ENCODE measurements at places on chromosomes 12 and 14.
A peak's percentile ranks its signal among the peaks of the same experiment; 100 is the strongest.

GRCh38 chr12:67523538-67523937 lies 125.0 kb upstream of the DYRK2 start:
- no peak for DNase-seq

- no peak for DNase-seq
These were observed 115.5 kb downstream of the FUT8 start for GRCh38 chr14:65528069-65528468.

- DNase-seq, result peak; percentile 16
These were observed 16.2 kb downstream of the SLC25A29 start for GRCh38 chr14:100289916-100290606.

- DNase-seq, result no peak
These were observed 151.5 kb upstream of the MGAT4C start for GRCh38 chr12:86407620-86408208.

DNA sequence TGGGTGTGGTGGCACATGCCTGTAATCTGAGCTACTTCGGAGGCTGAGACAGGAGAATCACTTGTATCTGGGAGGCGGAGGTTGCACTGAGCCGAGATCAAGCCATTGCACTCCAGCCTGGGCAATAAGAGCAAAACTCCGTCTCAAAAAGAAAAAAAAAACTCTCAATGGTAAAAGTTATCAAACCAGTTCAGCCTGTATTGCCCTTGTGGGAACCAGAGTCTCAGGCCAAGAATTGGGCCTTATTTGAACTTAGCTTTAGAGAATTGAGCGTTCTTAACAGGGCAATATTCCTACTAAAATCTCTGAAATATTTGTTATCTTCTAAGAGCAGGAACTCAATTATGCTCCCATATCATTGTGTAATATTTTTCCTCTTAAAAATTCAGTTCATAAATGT lies 7.7 kb upstream of the MDM2 start:
- no peak for DNase-seq

DNA sequence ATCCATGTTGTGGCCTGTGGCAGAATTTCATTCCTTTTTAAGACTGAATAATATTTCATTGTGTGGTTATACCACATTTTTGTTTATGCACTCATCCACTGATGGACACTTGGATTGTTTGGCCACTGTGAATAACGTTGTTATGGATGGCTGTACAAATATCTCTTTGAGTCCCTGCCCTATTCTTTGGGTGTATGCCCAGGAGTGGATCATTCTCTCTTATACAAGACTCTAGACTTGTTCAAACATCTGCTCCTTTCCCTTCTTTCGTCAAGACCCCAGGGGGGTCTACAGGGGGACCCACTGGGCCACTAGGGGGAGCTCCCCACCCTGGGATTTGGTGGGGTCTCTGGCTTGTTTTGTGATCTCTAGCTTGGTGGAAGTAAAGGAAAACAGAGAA lies 77.4 kb downstream of the FBXL14 start:
- no peak for DNase-seq

- peak; percentile 81 for DNase-seq
These were observed 27.6 kb upstream of the KRT78 start for GRCh38 chr12:52876372-52876771.

DNA sequence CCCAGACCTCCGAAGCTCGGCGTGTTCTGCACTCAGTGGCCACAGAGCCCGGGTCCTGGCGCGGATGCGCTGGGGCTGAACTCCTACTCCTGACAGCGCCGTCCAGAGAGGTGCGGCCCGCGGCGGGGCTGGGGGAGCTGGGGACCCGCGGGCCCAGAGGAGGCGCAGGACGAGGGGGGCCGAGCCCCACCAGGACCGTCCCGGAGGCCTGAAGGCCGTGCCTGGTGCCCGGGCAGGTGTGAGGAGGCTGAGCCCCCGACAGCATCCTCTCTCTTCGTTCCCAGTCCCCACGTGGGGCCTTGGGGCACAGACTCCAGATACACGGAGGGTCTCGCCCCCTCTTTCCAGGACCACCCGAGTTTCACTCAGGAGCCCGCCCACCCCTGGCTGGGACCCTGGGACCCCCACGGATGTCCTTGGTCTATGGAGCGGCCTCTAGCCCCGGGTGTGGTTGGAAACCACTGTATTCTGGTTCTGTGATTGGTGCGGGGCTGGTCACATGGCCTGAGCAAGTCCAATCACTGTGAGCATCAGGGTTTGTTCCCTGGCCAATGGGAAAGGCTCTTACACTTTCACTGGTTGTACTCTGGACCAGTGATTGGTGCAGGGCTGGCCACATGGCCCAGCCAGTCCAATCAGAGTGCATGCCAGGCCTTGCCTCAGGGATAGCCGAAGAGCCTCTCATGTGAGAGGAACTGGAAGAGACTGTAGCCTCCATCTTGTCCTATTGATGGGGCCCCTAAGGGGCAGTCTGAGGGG lies 217.6 kb upstream of the SFSWAP start:
- no peak for DNase-seq

DNA sequence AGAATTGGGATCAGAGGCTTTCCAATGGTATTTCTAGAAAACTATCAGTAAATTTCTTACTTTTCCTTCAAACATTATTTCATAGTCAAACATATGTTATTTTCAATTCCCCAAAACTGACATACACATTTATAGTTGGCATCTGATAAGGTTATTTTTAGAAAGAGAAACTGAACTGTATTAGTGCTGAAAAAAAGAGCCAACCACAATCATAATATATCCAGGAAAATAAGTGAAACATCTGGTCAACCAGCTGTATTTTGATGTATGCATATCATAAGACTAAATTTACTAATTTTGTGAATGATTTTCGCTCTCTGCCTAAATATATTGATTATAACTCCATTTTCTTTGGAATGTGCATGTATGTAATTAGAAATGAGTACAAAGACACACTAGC lies 554.2 kb downstream of the FLRT2 start:
- no peak for DNase-seq

DNA sequence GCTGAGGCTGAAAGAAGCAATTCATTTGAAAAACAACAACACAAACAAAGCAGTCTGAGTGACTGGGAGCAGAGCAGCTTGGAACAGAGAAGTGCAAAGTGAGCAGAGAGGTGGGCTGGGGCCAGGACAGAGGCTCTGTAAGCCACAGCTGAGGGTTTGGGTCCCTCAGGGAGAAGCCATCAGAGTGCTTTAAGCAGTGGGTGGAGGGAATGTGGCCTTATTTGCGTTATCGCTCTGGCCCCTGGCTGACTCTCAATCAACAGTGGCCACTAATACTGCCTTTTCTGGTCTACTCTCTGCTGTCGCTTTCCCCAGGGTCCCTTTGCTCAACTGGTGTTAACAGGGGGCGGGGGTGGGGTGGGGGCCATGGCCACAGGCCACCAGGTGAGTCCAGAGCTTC lies 44.2 kb downstream of the IRF2BPL start:
- DNase-seq, result no peak

GRCh38 chr12:26114720-26115401 lies 10.0 kb downstream of the BHLHE41 start:
- peak; percentile 36 for DNase-seq

GRCh38 chr12:104136577-104136976 lies 1.4 kb downstream of the NFYB start:
- no peak for DNase-seq

- no peak for DNase-seq
These were observed 1077.2 kb downstream of the BCL11B start for GRCh38 chr14:98194821-98195220.

GRCh38 chr12:64304571-64304970 lies 82.5 kb upstream of the KICS2 start:
- DNase-seq, result no peak

- DNase-seq, result no peak
These were observed 1.2 kb upstream of the PTGER2 start for GRCh38 chr14:52312931-52313355.
